ENCODE measurements at places on chromosomes 4 and X.

GRCh38 chrX:70664726-70665125 lies 220.1 kb downstream of the DLG3 start:
- DNase-seq, result peak; percentile 51

DNA sequence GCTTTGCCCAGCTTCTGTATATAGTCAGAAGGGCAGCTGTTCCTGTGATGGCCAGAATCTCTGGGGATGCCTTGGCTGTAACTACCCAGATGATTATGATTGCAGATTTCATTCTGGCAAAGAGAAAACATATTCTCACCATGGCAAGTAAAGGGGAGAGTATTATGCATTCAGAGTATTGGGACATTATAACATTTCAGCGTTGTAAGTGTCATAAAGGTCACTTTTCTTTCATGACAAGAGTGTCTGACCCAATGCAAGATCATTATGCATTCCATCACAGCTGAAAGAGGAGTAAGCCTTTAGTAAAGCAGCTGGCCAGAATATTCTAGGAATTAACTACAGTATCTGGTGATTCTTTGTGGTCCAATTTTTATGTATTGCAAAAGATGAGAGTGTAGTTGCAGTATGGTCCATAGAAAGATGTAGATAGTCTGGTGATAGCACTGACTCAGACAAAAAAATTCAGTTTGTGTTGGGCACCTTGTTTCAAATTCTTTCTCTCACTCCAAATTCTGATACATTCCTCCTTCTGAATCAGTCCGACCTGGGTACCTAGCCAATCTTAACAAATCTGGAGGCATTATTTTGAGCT lies 2366.3 kb downstream of the PCDH7 start:
- DNase-seq, result no peak

DNA sequence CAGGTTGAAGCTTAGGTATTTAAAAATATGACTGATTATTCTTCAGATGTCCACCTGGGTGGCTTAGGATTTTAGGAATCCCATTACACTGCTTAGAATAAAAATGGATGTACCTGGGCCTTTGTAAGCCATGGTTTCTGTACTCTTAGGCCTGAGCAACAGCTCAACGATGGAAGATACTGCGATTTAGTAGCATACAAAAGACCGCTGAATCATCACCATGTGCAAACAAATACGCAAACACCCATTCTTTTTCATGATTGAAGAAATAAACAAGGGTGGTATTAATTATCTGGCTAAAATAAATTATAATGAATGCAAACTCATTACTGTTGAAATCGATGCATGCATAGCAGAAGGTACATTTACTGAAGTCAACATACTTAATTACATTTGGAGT lies 188.9 kb downstream of the ZNF330 start:
- no peak for DNase-seq

GRCh38 chr4:70714079-70714887 lies 7.5 kb upstream of the RUFY3 start:
- no peak for DNase-seq

DNA sequence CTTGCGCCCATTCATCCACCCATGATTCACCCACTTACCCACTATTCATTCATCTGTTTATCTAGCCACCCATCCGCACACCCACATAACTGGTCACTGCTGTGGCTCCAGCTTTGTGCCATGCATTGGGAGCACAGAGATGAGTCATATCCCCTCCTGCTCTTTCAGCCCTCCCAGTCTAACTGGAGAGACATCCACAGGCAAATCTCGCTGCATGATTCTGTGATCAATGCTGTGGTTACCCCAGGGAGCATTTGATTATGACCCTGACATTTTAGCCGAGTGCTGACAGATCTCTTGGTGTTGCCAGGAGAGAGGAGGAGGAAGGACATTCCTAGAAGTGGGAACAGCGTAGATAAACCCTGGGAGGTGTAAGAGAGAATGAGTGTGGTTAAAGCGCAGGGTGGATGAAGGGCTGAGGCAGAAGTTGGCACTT lies 10.4 kb upstream of the PORCN start:
- DNase-seq, result no peak

DNA sequence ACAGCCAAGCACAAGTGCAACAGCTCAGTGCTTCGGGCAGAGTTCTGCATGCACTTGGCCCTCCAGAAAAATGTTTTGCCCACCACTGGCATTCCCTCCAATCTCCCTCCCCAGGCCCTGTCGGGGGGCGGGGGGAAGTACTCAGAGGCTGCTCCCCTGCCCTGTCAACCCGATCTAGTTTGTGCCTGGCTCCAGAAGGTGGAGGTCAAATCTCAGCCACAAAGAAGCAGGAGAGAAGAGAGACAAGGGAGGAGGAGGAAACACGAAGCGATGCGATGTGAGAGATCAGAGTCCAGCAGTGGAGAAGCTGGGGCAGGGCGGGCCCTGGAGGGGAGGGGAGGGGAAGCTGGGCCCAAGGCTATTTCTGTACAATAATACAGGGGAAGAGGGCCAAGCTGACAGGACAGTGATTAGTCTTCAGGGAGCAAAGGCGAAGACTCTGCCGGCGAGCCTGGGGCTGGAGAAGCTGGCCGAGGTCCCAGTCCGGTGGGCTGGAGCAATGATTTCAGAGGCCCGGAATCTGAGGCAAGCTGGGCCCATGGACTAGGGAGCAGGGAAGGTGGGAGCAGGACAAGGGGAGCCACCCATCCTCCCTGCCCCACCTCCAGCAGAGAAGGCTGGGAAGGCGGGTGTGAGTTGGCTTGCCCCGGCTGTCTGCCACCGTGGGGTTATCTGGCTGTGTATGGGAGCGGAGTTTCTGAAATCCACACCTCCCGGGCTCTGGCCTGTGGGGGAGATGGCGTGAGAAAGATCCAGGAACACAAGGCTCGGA lies 167.1 kb downstream of the EFNB1 start:
- no peak for DNase-seq

- no peak for DNase-seq
These were observed 36.7 kb upstream of the STPG2 start for GRCh38 chr4:98179951-98180350.

DNA sequence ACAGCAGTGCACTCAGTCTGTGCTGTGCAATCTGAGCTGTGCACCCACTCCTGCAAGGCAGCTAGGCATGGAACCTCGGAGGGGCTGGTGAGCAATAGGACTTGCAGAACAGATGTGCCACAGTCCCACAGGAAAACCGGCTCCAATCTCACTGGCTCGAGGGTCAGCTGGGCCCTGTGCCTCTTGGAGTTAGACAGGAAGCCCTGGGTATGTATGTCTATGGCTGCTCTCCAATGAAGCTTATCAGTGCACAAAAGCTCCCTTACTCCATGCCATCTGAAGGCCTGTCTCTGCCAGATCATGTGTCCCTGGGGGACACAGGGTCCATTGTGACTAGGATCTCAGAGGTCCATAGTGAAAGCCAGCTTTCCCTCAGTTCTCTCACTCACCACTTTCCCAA lies 335.8 kb downstream of the SH3BGRL start:
- no peak for DNase-seq

DNA sequence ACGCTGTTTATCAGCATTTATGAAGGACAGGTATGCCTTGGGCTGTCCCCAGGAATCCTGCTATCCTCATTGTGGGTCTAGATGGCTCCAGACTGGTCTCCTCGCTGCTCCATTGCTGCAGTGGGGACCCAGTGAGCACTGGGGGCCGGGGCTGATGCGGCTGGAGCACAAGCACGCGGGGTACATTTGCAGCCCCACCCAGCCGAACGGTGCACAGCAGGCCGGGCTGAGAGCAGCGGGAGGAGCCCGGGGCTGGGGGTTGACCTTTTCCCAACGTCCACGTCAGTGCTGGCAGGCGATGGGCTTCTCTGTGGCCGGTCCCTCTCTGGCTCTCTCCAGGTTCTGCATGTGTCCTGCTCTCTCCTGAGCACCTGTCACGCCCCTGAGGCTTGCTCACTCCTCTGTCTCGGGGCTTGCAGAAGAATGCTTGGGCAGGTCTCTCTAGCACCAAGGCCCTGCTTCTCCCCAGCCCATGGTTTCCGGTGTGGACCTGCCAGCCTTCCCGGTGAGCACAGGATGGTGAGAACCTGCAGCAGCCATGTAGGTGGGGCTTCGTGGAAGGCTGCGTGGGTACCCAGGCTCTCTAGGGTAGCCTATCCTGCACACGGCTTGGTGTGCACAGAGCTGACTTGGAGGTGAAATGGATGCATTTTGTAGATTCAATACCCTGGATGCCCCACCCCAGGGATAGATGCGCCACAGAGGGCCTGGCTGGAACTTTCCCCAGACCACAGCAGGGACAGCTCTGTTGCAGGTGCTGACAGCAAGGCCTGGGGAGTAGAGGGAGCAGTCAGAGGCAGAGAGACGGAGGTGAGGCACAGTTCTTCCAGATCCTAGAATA lies 89.1 kb upstream of the ADRA2C start:
- no peak for DNase-seq

DNA sequence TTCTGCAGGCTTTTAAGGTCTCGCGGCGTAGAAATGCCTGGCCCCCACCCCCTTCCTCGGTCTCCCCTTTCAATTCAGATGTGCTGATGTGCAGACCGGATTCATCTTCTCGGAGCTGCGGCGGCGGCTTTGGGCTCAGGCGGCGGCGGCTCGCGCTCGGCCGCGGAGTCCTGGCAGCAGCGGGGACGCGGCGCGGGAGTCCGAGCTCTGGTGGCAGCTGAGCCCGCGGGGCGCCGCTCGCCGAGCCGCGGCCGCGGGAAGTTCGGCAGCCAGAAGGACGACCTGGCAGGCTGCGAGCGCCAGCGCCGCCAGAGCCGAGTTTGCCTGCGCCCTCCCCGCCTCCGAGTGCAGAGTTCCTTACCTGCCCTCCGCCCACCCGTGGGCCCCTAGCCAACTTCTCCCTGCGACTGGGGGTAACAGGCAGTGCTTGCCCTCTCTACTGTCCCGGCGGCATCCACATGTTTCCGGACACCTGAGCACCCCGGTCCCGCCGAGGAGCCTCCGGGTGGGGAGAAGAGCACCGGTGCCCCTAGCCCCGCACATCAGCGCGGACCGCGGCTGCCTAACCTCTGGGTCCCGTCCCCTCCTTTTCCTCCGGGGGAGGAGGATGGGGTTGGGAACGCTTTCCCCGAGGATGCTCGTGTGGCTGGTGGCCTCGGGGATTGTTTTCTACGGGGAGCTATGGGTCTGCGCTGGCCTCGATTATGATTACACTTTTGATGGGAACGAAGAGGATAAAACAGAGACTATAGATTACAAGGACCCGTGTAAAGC lies 448 bp downstream of the TLL1 start:
- peak; percentile 60 for DNase-seq

DNA sequence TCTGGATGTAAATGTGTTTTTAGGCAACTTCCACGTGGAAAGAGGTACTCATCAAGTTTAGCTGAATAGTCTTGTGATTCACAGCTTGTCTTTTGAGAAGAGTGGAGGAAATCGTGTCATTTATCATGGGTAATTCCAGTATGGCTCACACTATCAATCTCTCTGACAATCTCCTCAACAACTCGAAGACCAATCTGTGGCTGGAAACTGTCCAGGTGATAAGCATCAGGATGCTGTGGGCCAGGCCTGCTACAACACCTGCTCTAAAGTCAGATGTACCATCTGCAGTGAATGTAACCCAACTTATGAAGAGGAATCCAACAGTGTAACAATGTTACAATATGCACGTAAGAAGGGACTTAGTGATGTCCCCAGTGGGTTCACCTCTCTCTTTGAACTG lies 132.1 kb upstream of the GK2 start:
- no peak for DNase-seq

GRCh38 chr4:182937268-182938204 lies 20.4 kb upstream of the DCTD start:
- no peak for DNase-seq

- DNase-seq, result no peak
These were observed 135.7 kb upstream of the ANXA10 start for GRCh38 chr4:167956676-167957075.

DNA sequence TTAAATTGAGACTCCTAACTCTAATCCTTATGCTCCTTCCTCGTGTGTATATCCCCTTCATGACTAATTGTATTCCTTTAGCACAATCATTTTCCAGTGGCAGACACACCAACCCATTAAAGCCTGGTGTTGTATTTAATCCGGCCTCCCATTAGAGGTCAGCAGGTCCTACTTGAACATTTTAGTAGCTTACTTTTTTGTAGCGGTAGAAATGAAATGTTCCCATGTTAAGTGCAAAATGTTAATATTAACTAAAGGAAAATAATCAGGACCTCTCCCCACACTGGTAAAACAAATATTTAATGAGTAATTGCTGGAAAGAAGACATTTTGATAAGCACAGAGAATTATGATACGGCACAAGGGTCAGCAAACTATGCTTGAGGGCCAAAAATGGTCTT lies 3.4 kb downstream of the RAB33B start:
- no peak for DNase-seq

GRCh38 chrX:24202465-24203031 lies 53.0 kb downstream of the ZFX start:
- DNase-seq, result no peak

GRCh38 chr4:153520801-153521329 lies 54.7 kb downstream of the TMEM131L start:
- no peak for DNase-seq

- no peak for DNase-seq
These were observed 320.2 kb upstream of the GATB start for GRCh38 chr4:152081024-152081423.

GRCh38 chr4:154035341-154035740 lies 246.5 kb upstream of the SFRP2 start:
- no peak for DNase-seq

DNA sequence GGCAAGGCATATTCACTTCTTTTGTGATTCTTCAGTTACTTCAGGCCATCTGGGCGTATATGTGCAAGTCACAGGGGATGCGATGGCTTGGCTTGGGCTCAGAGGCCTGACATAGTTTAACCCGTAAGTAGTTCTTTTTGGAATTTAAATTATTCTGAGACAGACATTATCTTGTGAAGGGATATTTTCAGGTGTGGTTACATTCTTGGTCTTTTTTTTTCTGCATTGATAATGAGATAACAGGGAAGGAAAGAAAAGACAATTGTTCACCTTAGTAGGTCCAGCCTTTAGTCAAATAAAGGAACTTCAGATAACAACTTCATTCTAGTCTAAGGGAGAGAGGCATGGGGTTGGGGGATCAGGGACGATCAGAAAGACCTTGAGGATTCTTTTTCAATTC lies 74.8 kb downstream of the TEX13C start:
- peak; percentile 32 for DNase-seq

DNA sequence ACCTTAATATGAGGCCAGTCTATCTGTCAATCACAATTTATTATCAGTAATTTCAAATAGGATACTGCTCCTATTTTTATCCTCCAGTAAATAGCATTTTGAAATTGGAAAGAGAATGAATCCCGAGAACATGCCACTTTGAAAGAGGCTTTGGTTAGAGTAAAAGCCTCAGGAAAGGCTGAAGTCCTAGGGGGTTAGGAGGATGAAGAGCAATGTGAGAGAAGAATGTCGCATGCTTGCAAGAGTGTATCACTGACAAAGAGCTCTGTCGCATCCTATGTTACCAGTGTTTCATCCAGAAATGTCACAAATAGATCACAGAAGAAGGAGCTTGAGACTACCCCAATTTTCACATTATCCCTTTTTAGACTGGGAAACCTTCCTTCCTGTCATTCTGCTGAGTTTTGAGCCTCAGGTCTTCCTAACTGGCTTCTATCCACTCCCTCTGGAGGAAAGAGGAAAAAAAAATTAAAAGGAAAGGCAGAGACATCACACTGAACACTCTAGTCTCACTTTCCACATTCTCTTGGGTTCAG lies 39.8 kb downstream of the GPM6A start:
- DNase-seq, result peak; percentile 22
